Common myeloid progenitor, CD34-positive (primary cell): ENCODE measurements at places on chromosomes 12 and 14.

DNA sequence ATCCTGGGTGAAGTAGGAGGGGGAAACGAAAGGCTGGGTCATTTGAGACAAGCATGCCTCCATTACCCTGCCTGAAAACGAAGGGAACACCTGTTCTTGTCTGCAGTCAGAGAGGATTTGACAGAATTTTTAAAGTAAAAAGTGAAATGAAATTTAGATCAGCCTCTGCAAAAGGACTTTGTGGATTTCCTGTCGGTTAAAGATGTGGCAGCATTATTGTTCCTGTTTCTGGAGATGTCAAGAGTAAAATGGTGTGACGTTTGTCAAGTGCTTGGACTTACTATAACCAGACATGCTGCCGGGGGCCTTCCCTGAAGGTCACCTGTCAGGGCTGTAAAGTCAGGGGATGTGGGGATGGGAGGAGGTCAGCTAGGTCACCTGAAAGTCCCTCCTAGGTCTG lies 32.0 kb downstream of the NRXN3 start:
- peak; percentile 86 for DNase-seq

- DNase-seq: no peak
These were observed 120.0 kb downstream of the PDE6H start for GRCh38 chr12:15092826-15093225.

DNA sequence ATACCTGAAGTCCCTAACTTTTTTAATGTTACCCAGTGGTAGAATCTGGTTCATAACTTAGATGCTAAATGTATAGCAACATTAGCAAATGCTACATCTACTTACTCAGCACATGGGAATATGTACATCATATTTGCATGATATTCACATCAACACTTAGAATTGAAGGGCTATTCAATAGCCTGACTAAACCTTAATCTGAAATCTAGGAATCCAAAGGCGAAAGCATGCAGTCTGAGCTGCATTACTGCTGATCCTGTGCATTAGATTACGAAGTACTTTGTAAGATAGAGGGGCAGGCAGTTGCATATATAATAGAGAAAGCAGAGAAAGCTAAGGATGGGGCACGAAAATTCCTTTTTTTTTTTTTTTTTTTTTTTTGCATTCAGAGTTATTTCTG lies 40.4 kb downstream of the SLC38A4 start:
- DNase-seq: no peak

DNA sequence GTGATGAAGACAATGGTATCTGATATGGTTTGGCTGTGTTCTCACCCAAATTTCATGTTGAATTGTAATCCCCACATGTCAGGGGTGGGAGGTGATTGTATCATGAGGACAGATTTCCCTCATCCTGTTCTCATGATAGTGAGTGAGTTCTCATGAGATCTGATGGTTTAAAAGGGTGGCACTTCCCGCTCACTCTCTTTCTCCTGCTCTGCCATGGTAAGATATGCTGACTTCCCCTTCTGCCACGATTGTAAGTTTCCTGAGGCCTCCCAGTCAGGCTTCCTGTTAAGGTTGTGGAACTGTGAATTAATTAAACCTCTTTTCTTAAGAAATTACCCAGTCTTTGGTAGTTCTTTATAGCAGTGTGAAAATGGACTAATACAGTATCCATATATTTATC lies 25.6 kb upstream of the PTHLH start:
- DNase-seq: no peak

DNA sequence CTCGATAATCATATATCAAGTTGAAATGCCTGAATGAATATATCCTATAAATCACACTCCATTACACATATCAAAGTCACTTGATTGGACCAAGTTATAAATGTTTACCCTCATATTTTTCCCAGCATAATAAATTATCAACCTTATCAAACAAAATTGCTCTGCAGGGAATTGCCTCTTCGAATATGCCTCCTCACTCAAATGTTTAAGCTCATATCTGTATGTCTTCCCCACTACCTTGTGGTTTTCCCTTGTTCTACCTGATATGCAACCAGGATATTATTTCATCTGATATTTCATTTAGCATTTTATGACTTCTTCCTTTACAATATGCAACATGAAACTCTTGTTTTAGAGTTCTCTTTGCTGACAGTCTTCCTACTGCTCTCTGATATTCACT lies 226.4 kb downstream of the RASSF9 start:
- no peak for DNase-seq

GRCh38 chr14:96711559-96712267 lies 85.5 kb upstream of the VRK1 start:
- no peak for DNase-seq

- no peak for DNase-seq
These were observed 295.1 kb downstream of the GRIN2B start for GRCh38 chr12:13686260-13686659.

- no peak for DNase-seq
These were observed 283.4 kb upstream of the GRIP1 start for GRCh38 chr12:66962290-66962689.

GRCh38 chr12:32139064-32139421 lies 32.4 kb downstream of the BICD1 start:
- peak; percentile 80 for DNase-seq

DNA sequence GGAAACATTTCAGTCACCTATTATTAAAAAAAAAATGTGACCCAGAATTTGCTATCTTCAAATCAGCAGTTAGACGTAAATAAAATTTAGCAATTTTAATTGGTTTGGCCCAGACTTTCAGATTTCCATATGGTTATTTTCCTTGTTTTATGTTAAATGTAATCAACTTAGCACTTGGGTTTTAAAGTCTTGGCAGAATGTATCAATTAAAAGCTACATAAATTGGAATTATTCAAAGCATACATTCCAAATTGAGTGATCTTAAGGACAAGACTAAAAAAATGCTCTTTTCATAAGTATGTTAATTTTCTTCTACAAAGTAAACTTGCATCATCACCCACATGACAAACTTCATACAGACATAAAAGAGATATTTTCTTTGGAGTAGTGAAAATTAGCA lies 3.4 kb downstream of the KITLG start:
- DNase-seq: no peak

GRCh38 chr14:94584591-94585280 lies 3.5 kb downstream of the SERPINA5 start:
- no peak for DNase-seq

- DNase-seq: no peak
These were observed 422.2 kb downstream of the NOVA1 start for GRCh38 chr14:26175658-26176057.

- DNase-seq: peak; percentile 88
These were observed 8.6 kb downstream of the ASB2 start for GRCh38 chr14:93967637-93968250.

GRCh38 chr14:56057071-56057741 lies 61.0 kb upstream of the PELI2 start:
- DNase-seq: no peak

DNA sequence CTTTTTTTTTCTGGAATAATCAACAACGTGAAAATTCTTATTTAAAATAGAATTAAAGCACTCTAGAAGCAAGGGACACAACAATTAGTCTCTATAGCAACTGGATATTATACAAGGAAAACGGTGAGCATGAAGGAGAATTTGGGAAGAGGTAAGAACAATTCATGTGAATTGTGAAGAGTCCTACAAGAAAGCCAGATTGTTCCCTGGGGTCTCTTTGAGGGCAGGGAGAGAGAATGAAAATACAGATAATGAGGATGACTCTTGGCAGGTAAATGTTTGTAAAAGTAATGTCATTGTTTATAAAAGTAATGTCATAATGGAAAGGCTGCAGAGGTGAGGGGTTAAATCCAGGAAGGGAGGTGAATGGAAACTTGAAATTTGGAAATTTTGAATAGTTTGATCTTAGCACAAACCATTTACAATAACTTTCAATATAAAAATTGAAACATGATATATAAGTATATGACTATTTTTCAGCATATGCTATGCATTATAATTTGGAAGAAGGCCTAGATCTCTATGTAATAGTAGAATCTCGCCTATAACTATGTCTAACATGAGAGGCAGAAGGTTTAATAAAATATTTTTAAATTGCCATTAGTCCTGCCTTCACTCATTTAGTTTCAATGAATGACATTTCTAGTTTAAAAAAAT lies 378.8 kb upstream of the DCN start:
- DNase-seq: no peak

GRCh38 chr12:18562531-18562930 lies 175.3 kb downstream of the PLCZ1 start:
- no peak for DNase-seq

DNA sequence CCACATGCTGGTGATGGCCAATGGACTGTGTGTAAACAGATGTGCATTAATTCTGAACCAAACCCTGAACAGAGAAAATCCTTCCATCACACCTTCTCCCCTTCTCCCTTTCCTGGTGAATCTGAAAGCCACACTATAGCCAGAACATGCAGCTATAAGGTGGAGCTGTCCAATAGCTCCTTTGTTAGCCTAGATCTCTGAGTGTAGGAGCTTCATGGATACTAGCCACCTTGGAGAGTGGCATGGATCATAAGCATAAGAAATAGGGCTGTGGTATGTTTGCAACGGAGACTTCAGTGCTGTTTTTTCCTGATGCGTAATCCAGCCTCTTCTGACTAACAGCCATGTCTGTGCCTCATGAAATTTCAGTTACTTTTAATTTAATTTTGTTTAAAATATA lies 364.5 kb downstream of the BTG1 start:
- DNase-seq: no peak

DNA sequence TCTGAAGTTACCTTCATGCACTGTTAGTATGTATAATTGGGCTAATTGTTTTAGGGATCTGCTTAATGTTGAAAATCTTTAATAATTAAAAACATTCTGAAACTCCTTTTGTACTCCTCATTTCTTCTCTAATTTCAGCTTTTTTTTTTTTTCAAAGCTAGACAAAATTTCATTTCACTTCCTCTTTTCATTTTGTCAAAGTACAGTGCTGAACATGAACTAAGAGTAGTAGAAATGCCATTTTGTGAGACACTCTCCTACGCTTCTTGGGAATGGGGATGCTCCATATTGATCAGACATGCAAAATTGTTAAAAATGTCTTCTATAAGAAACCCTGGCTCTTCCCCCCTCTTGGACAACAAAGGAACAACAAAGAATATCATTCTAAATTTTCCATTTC lies 1.7 kb downstream of the ABCD2 start:
- DNase-seq: peak; percentile 48

GRCh38 chr12:65517656-65518210 lies 239.2 kb downstream of the MSRB3 start:
- DNase-seq: no peak

GRCh38 chr12:82730953-82731459 lies 44.3 kb downstream of the TMTC2 start:
- no peak for DNase-seq

DNA sequence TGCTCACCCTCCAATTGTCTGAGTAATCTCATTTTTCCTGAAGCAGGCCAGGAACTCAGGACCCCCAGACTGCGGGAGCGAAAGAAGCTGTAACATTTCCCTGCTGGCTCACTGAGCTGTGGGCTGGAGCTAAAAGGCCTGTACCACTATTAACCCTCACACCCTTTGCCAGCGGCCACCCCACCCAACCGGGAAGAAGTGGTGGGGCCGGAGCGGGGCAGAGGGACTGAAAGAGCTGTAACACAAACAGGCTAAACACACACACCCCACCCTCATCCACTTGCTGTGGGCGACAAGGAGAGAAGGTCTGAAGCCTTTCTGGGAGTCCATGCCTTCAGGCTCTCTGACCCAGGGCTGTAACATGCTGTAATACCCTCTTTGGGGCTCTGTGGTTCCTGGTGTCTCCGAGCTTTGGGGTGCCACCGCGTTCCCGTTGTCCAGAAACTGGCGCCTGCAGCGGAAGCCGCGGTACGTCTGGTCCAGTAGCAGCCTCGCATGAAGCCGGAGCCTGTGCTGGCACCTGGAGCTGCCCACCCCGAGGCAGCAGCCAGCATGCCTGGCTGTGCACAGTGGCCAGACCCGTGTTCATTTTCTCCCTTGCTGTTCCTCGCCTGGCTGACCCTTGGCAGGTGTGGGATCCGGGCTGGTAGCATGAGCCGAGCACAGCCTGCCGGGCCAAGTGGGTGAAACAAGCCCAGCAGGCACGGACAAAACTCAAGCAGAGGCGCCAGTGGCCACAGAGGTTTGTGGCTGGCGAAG lies 345.5 kb upstream of the MGAT4C start:
- no peak for DNase-seq

DNA sequence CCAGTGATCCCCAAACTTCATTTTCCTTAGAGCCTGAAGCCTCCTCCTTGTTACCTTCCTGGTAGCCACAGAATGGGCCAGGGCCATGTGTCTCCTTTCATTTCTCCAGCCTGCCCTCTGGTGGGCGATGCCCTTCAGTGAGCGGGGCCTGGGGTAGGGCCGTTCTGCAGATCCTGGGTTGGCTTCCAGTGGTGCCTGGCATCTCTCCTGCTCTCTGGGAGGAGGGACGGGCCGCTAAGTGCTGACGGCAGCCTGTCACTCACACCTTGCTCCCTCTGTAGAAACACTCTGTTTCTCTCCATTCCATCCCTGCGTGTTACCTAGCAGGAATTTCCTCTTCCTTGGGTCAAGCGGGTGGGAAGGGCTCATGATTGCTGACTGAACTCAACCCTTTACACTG lies 232.1 kb downstream of the CACNA1C start:
- DNase-seq: peak; percentile 76

DNA sequence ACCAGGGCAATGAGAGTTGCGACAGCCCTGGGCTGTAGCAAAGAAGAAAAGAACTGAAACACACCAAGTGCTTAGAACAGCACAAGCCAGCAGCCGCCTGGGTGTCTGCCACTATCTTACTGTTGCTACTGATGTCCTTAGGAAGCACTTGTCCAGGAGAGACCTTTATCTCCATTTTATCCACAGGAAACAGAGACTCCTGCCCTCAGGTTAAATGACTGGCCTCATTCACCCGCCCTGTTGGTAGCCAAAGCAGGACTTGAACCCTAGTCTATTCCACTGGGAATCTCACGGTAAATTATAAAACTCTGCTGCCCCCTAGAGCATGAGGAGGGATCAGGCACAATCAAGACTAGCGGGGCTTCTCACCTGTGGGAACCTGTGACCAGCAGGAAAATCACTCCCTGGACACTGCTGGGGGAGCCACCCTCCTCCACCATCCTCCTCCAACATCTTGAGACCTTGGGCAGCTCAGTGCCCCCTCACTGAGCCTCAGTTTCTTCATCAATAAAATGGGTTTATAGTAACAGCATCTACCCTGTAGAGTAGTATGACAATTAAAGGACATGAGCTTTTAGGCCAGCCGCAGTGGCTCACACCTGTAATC lies 20.5 kb upstream of the TESC start:
- DNase-seq: no peak

- peak; percentile 41 for DNase-seq
These were observed 456.7 kb upstream of the SEL1L start for GRCh38 chr14:81990312-81990761.

GRCh38 chr14:27267876-27268275 lies 670.0 kb upstream of the NOVA1 start:
- DNase-seq: no peak
